ENCODE measurements at places on chromosomes 1 and 21.

GRCh38 chr1:42164551-42165420 is at the start of gene GUCA2A:
Gene GUCA2A, minus strand, starts transcription at chr1:42164745. Its CDS starts 33 bp downstream, at chr1:42164712.
- DNase-seq, result no peak

DNA sequence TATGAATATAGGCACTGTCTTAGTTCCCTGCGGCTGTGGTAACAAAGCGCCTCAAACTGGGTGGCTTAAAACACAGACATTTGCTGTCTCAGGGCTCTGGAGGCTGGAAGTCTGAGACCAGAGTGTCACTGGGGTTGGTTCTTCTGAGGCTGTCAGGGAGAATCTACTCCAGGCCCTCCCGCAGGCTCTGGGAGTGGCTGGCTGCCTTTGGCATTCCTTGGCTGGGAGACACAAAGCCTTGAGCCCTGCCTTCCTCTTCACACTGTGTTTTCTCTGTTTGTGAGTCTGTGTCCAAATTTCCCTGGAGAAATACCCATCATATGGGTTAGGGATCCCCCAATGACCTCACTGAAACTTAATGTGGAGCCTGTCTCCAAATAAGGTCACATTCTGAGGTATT is 38.5 kb downstream of the B3GALT5 start:
- no peak for DNase-seq

- peak; percentile 7 for DNase-seq
These were observed 10.2 kb upstream of the BECN2 start for GRCh38 chr1:241947354-241947753.

DNA sequence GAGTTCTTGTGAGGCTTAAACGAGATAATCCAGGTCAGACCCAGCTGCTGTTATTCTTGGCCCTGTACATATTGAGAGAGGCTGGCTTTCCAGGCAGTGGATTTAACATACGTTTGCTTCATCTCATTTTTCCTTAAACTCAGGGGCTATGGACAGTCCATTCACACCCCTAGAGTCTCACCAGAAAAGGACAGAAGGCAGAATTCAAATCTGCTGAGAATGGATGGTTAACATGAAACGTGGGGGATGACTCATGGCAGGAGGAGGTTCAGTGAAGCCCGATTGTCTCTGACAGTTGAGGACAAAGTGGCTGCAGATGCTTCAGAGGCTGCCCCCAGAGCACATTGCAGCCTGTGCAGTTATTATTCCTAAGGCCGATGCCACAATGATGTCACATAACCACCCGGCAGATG is 39.5 kb downstream of the TGFB2 start:
- DNase-seq, result no peak

GRCh38 chr1:234917495-234918180 is 211.0 kb downstream of the TOMM20 start:
- no peak for DNase-seq
